ENCODE measurements at places on chromosomes 1 and 21.

DNA sequence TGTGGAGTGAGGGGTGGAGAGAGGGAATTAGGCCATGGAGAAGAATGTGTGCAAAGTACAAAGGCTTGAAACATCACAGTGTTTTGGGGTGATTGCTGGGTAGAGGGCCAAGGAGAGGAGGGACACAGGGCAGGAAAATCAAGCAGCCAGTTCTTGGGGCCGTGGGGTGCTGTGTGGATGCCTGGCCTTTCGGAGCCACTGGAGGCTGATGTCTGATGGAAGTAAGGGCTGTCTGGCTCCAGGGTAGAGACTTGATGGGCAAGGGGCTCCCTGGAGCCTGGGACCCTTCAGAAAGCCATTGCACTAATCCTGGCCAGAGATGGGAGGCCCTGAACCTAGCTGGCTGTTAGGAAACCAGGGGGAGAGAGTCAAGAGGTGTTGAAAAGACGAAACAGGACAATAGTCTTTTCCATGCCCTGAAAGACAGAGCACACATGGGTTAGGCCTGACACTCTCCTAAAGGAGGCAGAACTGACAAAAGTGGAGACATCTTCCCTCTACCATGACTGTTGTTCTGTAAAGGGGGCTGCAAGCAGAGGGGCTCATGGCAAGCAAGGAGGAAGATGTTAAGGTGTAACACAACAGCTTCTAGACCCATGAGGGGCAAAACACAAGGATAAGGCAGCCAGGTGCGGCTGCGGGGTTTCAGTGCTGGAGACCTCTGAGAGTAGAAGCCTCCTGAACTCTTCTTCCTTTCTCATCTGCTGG, 21.0 kb downstream of the ATF3 start:
- DNase-seq, result no peak

GRCh38 chr1:163875200-163875926, 553.6 kb downstream of the NUF2 start:
- no peak for DNase-seq

DNA sequence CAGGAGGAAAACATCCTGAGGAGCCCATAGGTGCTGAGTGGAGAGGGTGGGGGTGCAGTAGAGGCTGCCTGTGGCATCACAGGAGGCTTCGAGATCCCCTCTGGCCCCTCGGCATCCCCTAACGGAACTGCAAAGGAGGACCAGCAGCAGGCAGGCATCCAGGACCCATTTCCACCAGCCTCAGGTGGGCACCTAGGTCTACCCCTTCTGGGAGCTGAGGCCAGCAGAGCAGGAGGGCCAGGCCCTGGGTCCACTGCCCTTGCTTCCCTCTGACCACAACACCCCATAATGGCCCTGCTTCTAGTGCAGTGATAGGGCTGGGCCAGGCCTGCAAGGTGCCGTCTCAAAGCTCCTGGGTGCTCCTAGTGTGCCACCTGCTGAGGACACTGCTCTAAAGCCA, 723.0 kb downstream of the PTPRU start:
- DNase-seq, result no peak

- no peak for DNase-seq
These were observed 102.2 kb downstream of the COQ8A start for GRCh38 chr1:227042292-227042691.

GRCh38 chr1:236084386-236084730, 19.5 kb upstream of the NID1 start:
- no peak for DNase-seq

DNA sequence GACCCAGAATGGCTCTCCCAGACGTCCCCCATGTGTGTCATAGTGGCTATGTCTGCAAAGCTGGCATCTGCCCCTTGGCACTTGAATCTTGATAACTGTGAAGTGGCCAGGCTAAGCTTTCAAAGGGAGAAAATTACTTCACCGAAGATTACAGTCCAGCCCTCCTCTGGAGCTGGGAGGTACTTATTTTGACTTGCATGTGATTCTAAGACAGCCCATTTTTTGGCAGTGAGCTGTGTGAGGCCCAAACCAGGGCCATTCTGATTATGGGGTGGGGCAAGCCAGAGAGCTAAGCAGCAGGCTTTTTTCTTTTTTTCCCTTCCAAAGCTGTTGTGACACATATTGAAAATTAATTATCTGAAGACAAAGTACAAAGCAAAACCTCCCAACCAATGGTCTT, 42.1 kb upstream of the C8B start:
- no peak for DNase-seq

DNA sequence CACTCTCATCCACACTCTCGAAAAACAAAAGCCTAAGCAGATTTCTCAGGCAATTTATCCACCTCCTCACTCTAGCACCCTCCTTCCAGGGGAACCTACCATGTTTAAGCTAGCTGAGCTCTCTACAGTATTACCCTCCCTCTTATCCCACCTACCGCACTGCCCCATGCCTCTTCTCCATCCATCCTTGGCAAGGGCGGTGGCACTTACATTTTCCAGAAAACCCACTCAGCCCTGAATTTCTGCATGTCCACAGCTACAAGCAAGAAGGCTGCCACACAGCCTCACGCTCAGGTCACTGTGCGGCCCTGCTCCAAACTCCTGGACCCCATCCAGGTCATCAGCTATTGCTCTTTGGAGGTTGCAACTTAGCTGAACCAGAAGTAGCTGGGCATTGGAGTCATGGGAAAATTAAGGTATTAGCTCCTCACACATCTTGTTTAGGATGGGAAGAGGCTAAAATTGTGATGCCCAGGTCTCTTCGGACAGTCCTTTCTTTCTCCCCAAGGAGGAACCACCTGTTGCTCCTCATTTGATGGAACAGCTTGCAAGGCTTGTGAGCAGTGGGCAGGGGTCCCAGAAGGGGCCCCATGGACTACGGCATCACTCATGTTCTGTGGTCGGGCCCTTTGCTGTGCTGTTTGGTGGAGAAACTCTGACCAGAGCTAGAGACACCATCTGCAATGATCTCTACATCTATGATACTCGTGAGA, 1.1 kb downstream of the KLHDC9 start:
- DNase-seq, result no peak

GRCh38 chr1:86227026-86227425, 70.5 kb upstream of the COL24A1 start:
- no peak for DNase-seq

DNA sequence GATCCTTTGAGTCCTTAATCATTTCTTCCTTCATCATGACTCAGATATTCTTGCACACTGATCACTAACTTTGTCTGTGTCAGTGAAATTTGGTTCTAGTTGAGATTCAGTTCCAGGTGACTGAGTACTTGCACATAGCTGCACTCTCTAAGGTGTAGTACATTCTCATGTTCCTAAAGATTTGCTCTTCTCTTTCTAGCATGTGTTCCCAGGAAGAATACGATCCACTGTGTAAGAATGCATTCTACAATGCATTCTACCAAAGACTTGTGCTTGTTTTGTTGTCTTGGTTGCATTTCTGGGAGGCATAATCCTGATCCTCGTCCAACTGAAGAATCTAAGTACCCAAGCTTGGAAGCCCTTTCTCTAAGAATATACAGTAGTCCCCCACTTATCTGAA, 104.3 kb upstream of the CDC42BPA start:
- DNase-seq, result no peak

- DNase-seq, result peak; percentile 59
These were observed 37.2 kb downstream of the WNT4 start for GRCh38 chr1:22105611-22106207.

GRCh38 chr1:194175251-194175650, 988.8 kb upstream of the B3GALT2 start:
- no peak for DNase-seq

GRCh38 chr1:8856689-8857412, 21.6 kb downstream of the ENO1 start:
- DNase-seq, result no peak

DNA sequence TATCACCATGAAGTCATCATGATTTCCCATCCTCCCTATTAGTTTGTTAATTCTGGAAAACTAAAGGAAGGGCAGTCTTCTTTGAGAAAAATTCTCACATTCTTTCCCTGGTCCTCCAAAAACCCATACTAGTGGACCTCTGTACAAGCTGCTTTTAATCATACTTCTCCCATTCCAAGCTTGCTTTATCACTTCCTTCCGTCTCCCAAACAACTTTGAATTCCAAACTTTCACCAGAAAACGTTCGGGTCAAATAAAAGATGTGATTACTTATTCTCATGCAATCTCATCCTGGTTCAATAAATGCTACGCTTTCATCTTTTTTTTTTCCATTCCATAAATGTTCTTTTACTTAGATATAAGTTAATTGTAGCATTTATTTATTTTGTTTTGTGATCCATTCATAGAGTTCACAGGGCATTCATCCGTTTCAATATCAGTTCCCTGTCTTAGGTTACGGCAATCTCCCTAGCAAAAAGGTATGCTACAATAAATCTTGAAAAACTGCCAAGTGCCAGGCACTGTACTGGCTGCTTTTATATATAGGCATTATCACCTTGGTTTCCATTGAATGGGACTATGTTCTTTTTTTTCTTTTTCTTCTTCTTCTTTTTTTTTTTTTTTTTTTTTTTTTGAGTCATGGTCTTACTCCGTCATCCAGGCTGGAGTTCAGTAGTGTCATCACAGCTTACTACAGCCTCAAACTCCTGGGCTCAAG, 100.2 kb upstream of the GREM2 start:
- DNase-seq, result no peak

DNA sequence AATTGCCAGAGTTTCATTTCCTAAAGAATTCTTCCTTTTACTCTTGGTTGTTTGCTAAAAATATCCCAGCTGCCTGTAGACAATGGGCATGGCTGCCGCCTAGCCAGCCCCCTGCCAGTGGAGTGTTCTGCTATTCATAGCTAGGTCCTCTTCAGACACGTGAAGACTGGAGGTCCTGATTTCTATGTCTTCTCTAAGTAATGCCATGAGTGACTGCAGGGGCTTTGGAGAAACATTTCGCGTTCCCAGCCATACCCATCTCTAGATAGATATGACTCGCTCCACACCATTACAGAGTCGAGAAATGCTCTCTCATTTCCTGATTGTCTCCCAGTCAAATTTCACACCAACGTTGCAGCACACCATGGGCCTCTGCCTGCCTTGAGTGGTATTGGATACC, 99.5 kb upstream of the BACE2 start:
- no peak for DNase-seq

DNA sequence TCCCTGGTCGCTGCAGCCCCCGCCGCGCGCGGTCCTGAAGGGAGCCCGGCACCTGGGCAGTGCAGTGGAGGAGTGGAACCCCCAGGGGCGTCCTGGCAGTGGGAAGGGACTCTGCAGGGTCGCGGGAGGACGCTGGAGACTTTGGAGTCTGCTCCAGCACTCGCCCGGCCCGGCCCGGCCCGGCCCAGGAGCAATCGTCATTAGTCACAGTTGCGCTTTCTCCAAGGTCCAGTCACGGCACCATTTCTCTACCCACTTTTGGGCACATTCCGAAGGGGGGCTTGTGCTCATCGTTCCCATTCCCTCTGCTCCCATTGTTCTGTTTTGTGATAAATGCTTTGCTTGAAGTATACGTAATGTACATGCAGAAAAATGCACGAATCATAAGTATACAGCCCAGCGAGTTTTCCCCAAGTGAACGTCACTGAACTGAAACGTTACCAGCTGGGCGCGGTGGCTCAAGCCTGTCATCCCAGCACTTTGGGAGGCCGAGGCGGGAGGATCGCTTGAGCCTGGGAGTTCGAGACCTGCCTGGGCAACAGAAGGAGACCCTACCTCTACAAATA, 999 bp downstream of the THAP3 start:
- DNase-seq, result peak; percentile 25

DNA sequence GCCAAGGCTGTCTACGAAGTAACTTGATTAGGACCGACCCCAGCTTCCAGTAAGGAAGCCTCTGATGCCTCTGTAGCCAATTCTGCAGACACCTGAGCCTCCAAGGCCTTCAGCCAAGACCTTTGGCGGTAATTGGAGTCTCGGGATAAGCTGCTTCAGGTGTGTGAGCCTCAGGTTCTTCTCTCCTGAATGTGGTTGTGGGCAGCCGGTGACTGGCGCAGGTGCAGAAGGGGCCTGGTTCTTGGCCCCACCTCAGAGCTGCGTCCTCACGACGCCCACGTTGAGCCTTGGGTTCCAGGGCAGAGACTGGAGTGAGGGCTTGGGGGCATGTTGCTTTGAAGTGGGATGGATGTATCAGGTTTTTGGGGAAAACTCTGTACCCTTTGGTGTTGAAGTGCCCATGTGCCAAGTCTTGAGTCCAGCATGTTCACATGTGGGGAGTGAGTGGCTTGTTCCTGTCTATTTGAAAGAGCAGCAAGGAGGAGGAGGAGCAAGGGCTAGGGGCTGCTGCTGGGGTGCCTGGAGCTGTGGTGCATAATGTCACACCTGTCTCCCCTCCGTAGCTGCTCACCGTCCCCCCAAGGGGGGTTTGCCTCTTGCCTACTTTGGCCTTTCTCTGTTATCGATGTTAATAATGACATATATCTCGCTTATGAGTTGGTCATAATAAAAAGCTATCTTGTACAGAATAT, 1.4 kb downstream of the PSEN2 start:
- DNase-seq, result no peak

DNA sequence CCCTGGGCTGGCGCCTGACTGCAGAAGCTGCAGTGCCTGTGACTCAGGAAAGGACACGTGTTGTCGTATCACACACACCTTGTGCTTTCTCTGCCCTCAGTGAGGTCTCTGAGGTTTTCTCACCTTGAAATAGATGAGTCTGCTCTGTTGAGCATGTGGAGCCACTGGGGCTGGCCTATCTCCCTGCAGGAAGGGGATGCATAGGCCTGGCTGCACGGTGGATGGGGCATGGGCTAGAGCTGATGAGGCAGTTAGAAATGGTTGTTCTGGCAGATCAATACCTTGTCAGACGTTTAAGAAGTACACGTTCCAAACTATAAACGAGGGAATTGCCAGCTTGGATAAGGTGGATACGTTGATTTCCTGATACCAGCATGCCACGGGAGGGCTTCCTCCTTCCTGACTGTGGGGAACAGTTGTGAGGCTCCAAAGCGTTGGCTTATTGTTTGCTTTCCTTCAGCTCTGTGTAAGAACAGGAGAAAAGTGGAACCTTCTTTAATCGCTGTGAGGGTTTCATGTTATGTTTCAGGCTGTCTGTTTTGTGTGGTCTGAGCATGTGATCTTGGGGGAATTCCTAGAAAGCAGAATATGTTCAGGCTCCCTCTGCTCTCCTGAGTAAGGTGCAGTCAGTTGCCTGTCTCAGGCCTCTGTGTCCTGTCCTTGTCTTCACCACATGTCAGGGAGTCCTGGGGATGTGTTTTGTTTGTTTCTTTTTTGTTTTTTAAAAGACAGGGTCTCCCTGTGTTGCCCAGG, 44.8 kb downstream of the PCNT start:
- DNase-seq, result peak; percentile 75

All from activated CD4-positive, alpha-beta T cell treated with anti-CD3 and anti-CD28 coated beads, Interleukin-2, Interleukin-6, amounts not matched to agents 100 ng/mL and 50 ng/mL, durations not matched to agents 16 hours and 8 hours (primary cell).